ENCODE measurements at places on chromosomes 16 and 17.
A peak's percentile ranks its signal among the peaks of the same experiment; 100 is the strongest.

GRCh38 chr17:34201767-34202166 lies 53.3 kb upstream of the CCL2 start:
- no peak for DNase-seq

DNA sequence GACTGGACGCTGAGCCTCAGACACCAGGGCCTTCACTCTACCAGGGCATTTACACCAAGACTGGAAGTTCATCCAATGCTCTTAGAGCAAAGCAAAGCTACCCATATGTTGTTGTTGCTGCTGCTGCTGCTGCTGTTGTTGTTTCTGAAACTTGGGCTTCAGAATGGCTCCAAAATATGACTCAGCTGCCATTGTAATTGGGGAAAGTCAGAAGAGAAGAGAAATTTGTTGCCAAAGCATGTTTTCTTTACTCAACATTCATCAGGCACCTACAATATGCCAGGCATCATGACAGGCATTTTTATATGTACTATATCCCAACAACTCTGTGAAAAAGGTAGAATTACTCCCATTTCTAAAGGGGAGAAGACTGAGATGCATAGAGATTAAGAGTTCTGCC lies 11.9 kb downstream of the KRT32 start:
- no peak for DNase-seq

DNA sequence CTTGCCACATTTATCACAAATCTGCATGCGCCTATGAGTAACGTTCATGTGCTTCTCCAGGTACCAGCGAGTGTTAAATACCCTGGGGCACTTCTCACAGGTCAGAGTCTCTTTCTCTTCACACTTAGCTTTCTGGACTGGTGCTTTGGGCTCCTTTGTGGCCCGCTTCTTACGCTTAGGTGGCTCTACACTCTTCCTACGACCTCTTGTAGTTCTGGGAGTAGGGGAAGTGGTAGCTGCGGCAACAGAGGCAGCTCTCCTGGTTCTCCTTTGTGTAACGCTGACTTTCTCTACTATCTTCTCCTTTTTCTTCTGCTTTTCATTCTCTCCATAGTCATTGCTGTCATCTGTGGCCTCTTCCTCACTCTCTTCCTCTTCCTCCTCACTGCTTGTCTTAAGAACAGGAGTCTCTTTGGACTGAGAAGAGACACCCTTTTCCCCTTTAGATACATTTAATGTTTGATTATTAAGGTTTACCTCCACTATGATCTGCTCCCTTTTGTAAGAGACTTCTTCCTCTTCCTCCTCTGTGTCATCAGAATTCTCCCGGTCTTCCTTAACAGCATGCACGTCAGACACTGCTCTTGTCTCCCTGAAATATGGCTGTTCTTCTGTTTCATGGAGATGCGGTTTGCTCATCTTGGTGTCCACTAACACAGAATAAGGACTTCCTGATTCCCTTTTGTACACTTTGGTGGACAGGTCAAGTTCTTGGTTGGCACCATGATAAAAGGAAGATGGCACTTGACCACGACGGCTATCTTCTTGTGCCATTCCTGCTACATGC lies 45.0 kb downstream of the ZNF652 start:
- DNase-seq, result no peak

DNA sequence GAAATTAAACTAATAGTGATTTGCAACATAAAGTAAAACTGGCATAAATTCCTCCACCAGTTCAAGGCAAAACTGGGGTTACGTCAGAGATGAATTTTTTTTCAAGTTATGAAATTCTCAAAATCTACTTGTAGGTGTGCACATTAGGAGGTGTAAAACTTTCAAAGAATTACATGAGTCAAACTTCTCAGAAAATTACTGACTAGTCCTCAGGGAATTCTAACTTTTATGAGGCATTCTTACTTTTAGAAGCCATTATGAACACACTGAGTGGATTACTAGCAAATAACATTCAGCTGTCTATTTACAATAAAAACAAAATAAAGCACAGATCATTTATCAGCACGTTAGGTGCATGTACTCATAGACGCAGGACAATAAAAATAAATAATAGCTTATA lies 348.7 kb downstream of the CDH11 start:
- DNase-seq, result no peak

DNA sequence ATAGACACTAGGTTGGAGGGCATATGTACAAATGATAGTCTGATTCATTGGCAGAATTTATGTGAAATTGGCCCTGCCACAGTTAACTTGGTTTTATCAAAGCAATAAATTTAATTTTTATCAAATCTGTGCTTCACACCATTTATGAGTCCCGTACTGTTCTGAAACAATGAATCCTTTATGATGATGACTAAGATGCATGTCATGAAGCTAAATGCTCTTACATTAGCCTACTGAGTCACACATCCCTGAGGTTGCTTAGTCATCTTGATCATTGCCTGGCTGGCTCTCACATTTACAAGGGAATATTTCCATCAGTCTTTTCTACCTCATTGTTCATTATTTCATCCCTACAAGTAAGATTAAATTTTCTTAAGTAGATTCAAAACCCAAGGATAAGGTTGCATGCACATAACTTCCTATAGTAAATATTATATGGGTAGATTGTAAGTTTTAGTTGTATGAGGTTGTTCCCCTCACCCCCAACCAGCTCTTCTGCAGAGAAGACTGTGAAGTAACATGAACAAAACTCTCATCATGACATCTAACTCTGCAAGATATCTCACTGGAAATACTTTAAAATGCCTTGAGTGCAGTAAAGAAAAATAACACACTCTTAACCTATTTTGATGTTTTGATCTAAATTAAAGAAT lies 170.7 kb downstream of the CYB561 start:
- DNase-seq, result no peak

DNA sequence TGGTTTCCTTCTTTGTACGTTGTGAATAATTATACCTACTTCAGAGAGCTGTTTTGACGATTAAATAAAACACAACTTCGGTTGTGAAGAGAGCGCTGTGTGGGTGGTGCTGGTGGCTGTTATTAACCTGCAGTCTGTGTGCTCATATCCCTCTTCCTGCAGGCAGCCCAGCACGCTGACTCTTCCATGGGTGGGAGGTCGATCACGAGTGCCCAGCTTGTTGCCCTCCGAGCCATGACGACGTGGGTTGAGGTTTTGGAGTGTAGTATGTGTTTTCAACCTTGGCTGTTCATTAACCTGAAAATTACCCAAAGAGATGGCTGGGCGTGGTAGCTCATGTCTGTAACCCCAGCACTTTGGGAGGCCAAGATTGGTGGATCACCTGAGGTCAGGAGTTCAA lies 11.3 kb upstream of the GCSH start:
- no peak for DNase-seq

- DNase-seq, result no peak
Observed at GRCh38 chr17:50289278-50289677, 15.0 kb downstream of the TMEM92 start.

GRCh38 chr16:56608043-56608875 lies at the start of gene MT2A:
TSS of gene MT2A (plus strand) at chr16:56608584. CDS start at chr16:56608656, 72 bp downstream.
- peak; percentile 90 for DNase-seq

DNA sequence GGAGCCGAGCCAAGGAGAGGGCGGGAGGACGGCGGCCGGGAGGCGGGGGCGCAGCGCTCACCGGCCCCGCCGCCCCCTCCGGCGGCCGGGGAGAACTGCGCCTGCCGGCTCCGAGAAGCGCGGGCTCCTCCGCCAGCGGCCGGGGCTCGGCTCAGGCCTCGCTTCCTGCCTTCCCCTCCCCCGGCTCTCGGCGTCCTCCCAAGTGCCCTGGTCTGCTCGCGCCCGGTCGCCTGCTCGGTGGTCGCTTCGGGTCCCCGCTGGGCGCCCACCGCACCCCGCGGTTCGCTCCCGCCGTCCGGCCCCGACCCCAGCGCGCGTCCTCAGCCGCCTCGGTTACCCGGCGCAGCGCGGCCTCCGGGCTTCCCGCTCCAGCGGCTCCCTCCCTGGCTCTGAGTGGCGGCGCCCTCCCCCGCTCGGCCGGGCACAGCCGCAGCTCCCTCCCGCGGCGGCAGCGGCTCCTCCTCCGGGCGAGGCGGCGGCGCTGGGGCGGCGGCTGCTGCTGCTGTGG lies 313 bp downstream of the UBTF start:
- DNase-seq, result peak; percentile 80

- no peak for DNase-seq
Observed at GRCh38 chr16:27366687-27367460, 35.1 kb upstream of the IL21R start.

GRCh38 chr16:11781773-11782172 lies 15.3 kb downstream of the ZC3H7A start:
- no peak for DNase-seq

DNA sequence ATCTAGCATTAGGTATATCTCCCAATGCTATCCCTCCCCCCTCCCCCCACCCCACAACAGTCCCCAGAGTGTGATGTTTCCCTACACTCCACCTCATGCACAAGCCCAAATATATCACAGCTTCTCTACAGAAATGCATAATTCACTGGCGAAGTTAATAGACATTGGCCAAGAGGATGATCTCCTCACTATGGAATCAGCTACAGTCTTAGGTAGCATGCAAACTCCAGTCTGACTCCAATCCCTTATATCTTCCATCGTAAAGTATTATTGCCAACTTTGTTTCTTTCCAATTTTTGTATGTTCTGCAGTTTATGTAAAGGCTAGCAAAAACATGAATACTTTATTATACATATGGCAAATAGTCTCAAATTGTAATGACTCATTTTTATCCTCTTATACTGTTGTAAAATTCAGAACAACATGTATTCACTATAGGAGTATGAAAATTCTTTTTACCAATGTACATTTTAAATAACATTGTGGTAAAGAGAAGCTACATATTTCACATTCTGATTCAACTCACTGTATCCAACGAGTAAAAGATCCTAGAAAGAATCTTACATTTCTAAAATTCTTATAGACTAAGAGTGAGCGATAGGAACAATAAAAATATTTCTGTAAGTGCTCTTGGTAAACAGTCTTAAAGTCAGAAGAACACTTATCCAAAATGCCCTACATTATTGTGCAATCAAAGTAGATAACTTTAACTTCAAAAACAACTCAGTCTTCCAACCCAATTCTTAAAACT lies 871 bp downstream of the ABCA8 start:
- no peak for DNase-seq

All from C1 segment of cervical spinal cord (tissue), 14 donors.